Neural crest cell (in vitro differentiated cells): ENCODE measurements at places on chromosomes 12 and 14.

GRCh38 chr14:22382955-22383354, 206.1 kb downstream of the DAD1 start:
- DNase-seq = no peak

DNA sequence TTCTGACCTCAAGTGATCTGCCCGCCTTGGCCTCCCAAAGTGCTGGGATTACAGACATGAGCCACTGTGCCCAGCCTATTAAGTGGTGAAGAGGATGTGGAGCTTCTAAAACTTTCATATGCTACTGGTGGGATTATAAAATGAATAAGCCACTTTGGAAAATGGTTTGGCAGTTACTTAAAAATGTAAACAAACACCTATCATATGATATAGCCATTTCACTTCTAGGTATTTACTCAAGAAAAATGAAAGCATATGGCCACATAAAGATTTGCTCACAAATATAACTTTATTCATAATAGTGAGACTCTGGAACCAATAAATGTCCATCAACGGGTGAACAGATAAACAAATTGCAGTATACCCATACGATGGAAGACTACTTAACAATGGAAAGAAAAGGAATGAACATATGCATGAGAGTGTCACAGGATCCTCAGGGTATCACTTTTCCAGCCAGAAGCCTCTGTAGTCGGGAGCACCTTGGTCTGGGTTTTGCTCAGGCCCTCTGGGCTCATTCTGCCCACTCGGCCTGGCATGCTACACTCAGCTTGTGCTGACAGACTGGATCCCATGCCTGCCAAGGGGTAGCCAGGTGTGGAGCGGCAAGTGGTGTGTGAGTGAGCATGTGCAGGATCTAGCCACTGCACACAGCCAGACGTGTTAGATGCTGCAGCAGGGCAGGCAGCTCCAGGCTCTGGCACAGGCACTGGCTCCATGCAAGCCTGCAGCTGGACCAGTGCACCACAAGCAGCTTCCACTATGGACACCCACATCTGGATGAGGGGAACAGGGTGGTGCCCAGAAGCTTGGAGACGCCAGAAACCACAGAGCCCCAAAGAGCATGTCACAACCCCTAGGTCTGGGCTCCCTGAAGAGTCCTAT, 213.2 kb upstream of the DIO3 start:
- no peak for DNase-seq

GRCh38 chr14:96309133-96309895, 53.3 kb downstream of the BDKRB1 start:
- DNase-seq = no peak

- no peak for DNase-seq
These were observed 82.6 kb downstream of the EML1 start for GRCh38 chr14:99875836-99876235.

GRCh38 chr14:59882957-59883356, 12.4 kb upstream of the RTN1 start:
- no peak for DNase-seq

- no peak for DNase-seq
These were observed 63.5 kb upstream of the PPM1H start for GRCh38 chr12:62998454-62998853.

GRCh38 chr14:70907996-70908934, 1.0 kb downstream of the PCNX1 start:
- peak; percentile 39 for DNase-seq
